ENCODE measurements at places on chromosomes 6 and 20.

DNA sequence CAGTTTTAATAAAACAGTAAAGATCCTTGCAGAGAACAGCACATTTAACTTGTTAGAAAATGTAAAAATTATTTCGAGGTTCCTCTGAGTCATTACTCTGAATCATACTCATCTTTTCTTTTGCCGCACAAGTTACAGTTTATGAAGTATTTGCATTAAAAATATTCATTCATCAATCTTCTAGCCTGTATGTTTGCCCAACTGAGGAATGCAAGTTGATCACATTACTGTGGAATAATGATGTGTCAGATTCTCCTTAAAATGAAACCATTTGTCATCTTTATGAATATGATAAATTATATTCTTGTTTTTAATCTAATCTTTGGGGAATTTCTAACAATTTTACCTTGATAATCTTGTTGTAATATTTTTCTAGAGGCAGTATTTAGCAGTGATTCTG lies 340.4 kb upstream of the OPRM1 start:
- DNase-seq, result no peak

GRCh38 chr6:140059947-140060346 lies 685.5 kb upstream of the CITED2 start:
- no peak for DNase-seq

- DNase-seq, result no peak
Measured at GRCh38 chr6:139016337-139017213, 12.0 kb upstream of the ABRACL start.

DNA sequence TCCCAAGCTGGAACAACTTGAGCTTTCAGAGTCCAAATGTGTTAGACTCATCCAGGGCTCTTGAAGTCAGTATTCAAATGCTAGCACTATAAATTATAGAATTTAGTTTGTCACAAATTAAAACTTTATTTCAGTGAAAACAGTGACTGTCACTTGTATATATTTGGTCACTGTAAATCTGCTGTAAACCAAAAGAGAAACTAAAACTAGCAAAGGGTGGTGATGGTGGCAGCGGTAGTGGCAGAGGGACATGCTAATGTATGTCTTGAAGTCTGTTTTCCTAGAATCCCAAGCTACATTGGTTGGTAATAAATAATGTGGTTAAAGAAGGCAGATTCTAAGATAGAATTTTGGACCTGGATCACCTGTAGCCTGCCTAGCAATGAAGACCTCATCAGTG lies 140.4 kb upstream of the CENPW start:
- DNase-seq, result no peak

GRCh38 chr20:19211661-19212468 lies 577 bp upstream of the SLC24A3 start:
- DNase-seq, result no peak

GRCh38 chr6:116994447-116994846 lies 117.4 kb downstream of the RFX6 start:
- no peak for DNase-seq

- no peak for DNase-seq
Measured at GRCh38 chr6:43434001-43434840, 6.9 kb downstream of the ABCC10 start.

- no peak for DNase-seq
Measured at GRCh38 chr6:45552536-45552935, 174.8 kb upstream of the SUPT3H start.

DNA sequence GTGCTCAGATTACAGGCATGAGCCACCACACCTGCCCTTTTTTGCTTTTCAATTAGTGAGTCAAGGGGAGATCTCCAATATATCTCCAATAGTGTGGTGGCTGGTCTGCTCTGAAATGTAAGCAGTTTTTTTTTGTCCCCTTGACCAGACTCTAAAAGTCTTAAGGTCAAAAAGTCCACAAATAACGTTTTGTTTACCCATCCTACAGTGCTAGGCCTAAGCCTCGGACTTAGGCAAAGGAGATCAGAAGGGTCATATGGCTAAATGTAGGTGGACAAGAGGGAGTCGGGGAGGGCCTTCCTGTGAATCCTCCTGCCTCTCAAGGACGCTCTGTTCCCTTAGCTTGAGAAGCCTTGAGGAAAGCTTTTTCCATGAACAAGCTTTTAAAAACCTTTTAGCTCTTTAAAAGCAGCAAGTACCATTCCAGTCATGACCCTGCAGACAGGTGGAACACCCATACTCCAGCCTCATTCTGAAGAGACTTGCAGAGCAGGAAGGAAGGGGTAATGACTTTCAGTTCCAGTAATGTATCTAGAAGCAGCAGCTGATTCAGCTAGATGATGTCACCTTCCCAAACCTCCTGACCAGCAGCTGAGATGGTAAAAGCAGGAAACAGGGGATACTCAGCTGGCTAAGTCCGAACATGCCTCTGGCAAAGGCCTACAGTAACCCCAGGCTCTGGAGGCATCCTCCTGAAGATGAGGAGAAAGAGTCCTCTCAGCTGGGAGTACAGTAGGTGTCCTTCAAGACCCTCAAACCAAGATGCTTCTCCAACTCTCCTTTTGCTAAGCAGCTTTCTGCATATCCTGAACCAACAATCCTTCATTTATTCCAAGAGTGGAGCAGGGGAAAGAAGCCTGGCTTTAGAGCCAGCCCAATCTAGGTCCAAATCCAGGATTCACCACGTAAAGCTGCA lies 23.6 kb downstream of the BCL2L1 start:
- peak; percentile 86 for DNase-seq

- DNase-seq, result peak; percentile 36
Measured at GRCh38 chr20:49045440-49046086, 549 bp upstream of the CSE1L start.

GRCh38 chr6:107941627-107942026 lies 16.4 kb downstream of the SEC63 start:
- DNase-seq, result no peak

- no peak for DNase-seq
Measured at GRCh38 chr6:165826487-165827189, 163.6 kb upstream of the PDE10A start.

GRCh38 chr6:18613319-18613925 lies 226.3 kb downstream of the RNF144B start:
- no peak for DNase-seq

GRCh38 chr6:68876792-68877493 lies 241.9 kb downstream of the ADGRB3 start:
- peak; percentile 8 for DNase-seq

DNA sequence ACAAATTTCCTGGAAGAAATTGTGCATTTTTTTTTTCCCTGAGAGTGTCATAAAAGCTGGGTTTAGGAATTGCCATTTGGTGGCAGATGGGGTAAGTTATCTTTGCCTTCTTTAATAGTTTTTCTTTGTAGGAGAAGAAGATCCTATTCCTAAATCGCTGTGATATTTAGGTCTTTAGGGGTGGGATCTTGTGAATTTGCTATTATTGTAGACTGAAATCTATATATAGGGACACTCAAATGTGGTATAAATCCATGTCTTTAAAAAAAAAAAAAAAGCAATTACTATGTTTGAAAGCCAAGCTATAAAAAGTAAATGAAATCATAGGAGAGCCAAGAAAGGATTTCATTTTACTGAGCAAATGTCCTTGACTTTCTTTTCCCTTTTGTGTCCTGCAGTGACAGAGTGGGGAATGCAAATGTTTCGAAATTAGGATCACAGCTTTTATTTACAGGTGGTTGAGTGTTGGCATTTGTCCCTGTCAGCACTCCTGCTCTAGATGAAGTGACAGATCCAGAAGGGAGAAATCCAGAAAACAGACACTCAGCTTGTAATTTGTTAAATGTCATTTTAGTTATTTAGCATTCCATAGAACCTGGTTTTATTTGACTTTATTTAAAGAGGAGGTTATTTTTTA lies 29.4 kb downstream of the TIAM2 start:
- no peak for DNase-seq

GRCh38 chr20:43543138-43543537 lies 15.7 kb upstream of the SGK2 start:
- no peak for DNase-seq

- peak; percentile 40 for DNase-seq
Measured at GRCh38 chr20:31894980-31895675, 24.7 kb downstream of the TTLL9 start.

DNA sequence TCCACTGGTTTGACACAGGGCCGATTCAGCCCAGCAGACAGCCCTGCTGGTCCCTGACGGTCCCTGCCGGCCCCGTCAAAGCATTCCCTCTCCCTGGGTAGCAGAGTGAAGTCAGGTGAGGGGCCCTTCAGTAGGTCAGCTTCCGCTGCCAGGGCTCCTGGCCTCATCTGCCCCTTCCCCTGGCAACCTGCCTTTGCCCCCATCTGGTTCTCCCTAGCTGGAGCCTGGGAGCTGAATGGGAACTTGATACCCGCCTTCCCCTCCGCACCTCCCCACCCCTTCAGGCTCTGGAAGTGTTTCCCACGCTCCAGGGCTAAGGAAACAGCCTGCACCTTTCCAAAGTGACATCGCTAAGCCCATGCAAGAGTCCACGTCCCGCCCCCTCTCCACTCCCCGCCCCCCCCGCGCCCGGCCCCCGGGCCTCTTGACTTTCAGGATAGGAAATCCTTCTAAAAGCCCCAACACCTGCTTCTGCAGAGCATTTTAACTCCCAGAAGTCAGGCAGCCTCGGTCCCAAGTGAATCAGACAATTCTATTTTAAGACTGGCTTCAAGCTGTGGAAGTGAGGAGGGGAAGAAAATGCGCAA lies 53.3 kb downstream of the ISM1 start:
- no peak for DNase-seq

GRCh38 chr6:42452171-42453030 lies 675 bp upstream of the TRERF1 start:
- peak; percentile 69 for DNase-seq

DNA sequence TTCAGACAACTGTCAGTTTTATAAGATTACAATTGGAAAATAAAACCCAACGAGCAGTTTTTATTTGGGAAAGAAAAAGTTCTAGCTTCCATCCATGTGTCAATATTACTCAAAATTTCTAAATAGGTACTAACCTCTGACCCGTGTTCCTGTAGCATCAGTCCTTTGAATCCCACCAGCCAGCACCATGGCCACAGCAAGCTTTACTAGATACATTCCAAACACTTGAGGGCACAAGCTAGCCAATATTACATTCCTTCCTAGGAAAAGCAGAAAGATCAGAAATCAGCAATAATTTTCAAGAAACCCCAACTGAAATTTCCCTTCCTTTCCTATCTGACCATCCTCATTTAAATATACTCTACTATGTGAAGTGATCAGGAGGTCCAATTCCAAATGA lies 19.2 kb downstream of the ASF1A start:
- no peak for DNase-seq

GRCh38 chr6:150664091-150664490 lies 64.4 kb downstream of the PLEKHG1 start:
- DNase-seq, result no peak

GRCh38 chr6:1297746-1298145 lies 14.2 kb upstream of the FOXQ1 start:
- DNase-seq, result no peak

- peak; percentile 16 for DNase-seq
Measured at GRCh38 chr6:84220809-84221409, 6.5 kb downstream of the CEP162 start.

DNA sequence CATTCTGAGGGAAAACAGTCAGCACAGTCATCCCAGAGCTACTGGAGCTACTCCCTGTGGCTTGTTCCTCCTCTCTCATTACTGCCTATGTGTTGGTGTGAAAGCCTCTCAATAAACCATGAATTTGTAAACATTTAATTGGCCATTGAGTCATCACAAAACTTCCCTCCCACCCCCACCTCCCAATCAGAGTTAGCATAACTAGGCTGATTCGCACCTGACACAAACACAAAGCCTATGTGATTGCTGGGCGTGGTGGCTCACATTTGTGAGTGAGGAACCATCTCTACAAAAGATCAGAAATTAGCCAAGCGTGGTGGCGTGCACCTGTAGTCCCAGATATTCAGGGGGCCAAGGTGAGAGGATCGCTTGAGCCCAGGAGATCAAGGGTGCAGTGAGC lies 17.1 kb upstream of the SNTA1 start:
- peak; percentile 14 for DNase-seq

DNA sequence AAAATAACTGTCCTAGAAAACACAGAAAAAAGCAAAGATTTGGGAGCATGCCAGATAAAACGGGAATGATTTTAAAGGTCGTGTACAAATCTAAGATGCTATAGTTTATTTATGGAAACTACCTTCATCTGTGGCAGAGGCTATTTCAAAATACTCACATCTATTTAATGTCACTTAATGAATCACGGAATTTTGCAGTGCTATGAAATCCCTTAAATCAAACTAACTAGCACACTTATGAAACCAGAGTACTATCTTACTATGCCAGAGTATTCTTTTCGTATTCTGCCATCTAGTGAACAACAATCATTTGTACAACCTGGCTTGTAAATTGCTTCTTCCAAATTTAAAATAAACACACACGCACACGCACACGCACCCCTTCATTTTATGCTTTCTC lies 77.9 kb upstream of the BMP5 start:
- no peak for DNase-seq

- DNase-seq, result no peak
Measured at GRCh38 chr6:15033850-15034203, 212.0 kb upstream of the JARID2 start.

DNA sequence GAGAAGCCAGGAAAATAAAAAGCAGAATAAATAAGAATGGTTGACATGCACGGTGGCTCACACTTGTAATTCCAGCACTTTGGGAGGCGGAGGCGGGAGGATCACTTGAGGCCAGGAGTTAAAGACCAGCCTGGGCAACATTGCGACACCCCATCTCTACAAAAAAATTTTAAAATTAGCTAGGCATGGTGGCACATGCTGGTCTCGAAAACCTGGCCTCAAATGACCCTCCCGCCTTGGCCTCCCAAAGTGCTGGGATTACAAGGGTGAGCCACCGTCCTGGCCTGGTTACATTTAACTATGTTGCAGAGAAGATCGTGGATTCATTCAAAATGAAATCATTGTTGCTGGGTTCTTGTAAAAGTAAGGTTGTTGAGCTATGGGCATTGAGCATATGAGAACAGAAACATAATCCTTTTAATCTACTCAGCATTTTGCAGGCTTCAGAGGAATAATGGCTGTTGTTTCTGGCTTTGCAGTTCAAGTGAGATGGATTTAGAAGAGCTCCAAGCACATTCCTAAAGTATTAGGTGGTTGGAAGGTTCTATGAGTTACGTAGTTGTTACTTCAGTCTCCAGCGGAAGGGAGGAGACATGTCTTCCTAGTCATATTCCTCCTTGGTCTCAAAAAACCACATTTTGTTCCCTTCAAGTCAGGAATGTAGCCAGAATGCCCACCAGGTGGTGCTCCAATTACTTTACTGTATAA lies 45.6 kb upstream of the RAB23 start:
- peak; percentile 41 for DNase-seq
